ENCODE measurements at places on chromosomes 4 and X. TPM values are rescaled to one million over a fixed set of nuclear protein-coding genes. Genes with fewer than 3 reads are reported as not detected.

Gene SH3RF1
- total RNA-seq: 13.6 TPM

DNA sequence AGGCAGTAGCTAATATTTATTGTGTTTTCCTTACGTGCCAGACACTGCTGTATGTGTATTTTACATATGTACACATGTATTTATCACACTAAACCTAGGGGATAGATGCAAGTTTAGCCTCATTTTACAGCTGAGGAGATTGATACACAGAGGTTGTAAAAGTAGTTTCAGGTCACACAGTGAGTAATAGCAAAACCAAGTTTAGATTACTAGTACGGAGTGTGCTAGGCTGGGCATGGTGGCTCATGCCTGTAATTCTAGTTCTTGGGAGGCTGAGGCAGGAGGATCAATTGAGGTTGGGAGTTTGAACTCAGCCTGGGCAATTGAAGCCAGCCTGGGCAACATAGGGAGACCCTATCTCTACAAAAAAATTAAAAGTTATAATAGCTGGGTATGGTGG lies 701.1 kb upstream of the ATOH1 start:
- H3K27me3 ChIP-seq: no peaks in the 10 kb centered on the region
- no peak for DNase-seq
- H3K27ac ChIP-seq: no peak overlapping the region
- no peaks in the 10 kb centered on the region for H3K4me1 ChIP-seq
- no peaks in the 10 kb centered on the region for H3K36me3 ChIP-seq

Gene EREG
- total RNA-seq: 0.06 TPM

GRCh38 chr4:111399623-111400022 lies 745.6 kb upstream of the FAM241A start:
- DNase-seq: no peak
- no peak overlapping the region for H3K4me3 ChIP-seq
- H3K27me3 ChIP-seq: no peaks in the 10 kb centered on the region
- no peak overlapping the region for H3K27ac ChIP-seq
- H3K4me1 ChIP-seq: no peaks in the 10 kb centered on the region

DNA sequence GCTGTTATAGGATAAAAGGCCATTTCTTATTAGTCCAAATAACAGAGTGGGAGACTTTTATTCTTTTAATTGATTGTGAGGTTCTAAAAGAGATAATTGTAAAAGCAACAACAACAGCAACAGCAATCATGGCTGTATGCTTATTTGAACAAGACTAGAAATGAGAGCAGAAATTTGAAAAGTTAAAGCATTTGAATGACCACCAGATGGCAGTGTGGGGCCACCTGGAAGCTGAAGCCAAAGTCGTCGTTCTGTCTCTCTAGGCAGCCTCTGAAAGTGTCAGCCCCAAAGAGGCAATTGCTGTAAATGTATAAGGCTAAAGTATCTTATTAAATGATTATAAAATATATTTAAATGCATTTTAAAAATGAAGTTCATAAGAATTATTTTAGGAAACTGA lies 42.2 kb downstream of the SH2D1A start:
- no peak overlapping the region for H3K4me3 ChIP-seq
- no peak overlapping the region for H3K27ac ChIP-seq
- H3K36me3 ChIP-seq: no peaks in the 10 kb centered on the region
- H3K27me3 ChIP-seq: no peaks in the 10 kb centered on the region

Gene MBNL3
- 14.0 TPM for total RNA-seq

DNA sequence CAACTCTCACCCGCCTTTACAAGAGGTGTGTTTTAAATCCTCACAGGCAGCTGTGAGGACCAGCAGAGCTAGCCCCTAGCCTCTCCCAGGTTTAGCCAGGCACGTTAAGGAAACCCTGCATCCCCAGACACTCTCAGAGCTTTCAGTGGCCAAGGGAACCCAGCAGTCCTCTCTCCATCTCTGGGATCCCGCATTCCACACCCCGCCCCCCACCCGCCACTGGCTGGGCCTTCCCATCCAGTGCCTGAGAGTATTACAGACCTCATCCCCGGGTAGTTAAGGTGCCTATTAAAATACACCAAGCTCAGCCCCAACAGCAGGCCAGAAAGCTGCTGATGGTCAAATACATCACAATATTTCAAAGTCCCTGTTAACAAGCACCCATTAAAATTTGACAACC lies 256.2 kb downstream of the BCOR start:
- H3K27ac ChIP-seq: no peak overlapping the region
- H3K4me3 ChIP-seq: no peak overlapping the region
- H3K4me1 ChIP-seq: no peaks in the 10 kb centered on the region
- H3K36me3 ChIP-seq: no peaks in the 10 kb centered on the region

DNA sequence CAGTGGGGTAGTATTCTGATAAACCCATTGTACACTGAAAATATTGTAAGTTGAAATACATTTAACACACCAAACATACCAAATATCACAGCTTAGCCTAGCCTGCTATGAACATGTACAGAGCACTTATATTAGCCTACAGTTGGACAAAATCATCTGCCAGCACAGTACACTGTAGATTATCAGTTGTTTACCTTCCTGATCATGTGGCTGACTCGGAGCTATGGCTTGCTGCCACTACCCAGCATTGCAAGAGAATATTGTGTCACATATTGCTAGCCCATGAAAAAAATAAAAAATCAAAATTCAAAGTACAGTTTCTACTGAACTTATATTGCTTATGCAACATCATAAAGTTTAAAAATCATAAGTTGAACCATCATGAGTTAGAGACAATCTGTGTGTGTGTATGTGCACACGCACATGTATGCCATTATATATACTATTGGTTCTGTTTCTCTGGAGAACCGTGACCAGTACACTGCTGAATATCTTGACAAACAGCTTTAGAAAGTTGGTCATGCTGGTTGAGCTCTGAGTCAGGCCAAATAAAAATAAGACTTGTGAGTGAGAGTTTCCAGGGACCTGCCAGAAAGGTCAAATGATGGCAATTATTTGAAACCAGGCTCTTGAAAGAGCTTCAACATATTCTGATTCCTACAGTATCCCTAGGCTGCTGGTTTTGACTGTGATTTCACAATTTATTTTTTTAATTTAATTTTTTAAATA lies 238.5 kb downstream of the PRR32 start:
- no peaks in the 10 kb centered on the region for H3K4me1 ChIP-seq
- no peaks in the 10 kb centered on the region for H3K36me3 ChIP-seq
- no peak overlapping the region for H3K27ac ChIP-seq
- no peak overlapping the region for H3K4me3 ChIP-seq

GRCh38 chr4:14888790-14889572 lies 113.3 kb upstream of the CPEB2 start:
- no peaks in the 10 kb centered on the region for H3K4me1 ChIP-seq
- no peaks in the 10 kb centered on the region for H3K27me3 ChIP-seq
- no peaks in the 10 kb centered on the region for H3K36me3 ChIP-seq
- no peak overlapping the region for H3K27ac ChIP-seq
- no peak for DNase-seq
- H3K4me3 ChIP-seq: no peak overlapping the region

- DNase-seq: no peak
- H3K27me3 ChIP-seq: no peaks in the 10 kb centered on the region
- no peaks in the 10 kb centered on the region for H3K4me1 ChIP-seq
- no peak overlapping the region for H3K4me3 ChIP-seq
- no peaks in the 10 kb centered on the region for H3K36me3 ChIP-seq
Measured at GRCh38 chr4:89788206-89789072, 48.5 kb downstream of the SNCA start.

DNA sequence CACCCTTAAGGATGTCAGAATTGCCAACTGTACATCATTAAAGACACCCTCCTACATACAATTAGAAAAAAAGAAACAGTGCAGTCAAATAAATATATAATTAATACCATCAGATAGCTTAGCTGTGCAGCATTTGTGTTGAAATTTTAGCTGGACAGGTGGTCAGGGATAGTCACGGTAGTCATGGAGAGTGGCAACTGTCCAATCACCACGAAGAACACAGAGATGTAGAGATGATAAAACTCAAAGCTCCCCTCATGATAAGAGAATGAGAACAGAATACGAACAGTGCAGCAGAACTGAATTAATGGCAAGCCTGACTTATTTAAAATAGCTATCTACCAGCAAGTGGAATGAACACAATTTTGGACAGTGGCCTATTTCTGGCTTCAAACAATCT lies 27.2 kb downstream of the SLC39A8 start:
- no peak overlapping the region for H3K4me3 ChIP-seq
- DNase-seq: no peak
- H3K27me3 ChIP-seq: no peaks in the 10 kb centered on the region

GRCh38 chrX:21610168-21610567 lies 48.0 kb downstream of the KLHL34 start:
- H3K27me3 ChIP-seq: no peaks in the 10 kb centered on the region
- H3K36me3 ChIP-seq: no peaks in the 10 kb centered on the region
- no peak for DNase-seq
- no peak overlapping the region for H3K27ac ChIP-seq
- H3K4me1 ChIP-seq: no peaks in the 10 kb centered on the region

- no peaks in the 10 kb centered on the region for H3K27me3 ChIP-seq
- H3K36me3 ChIP-seq: no peaks in the 10 kb centered on the region
- H3K4me3 ChIP-seq: no peak overlapping the region
- no peaks in the 10 kb centered on the region for H3K4me1 ChIP-seq
Measured at GRCh38 chr4:141464366-141464765, 172.0 kb upstream of the IL15 start.

DNA sequence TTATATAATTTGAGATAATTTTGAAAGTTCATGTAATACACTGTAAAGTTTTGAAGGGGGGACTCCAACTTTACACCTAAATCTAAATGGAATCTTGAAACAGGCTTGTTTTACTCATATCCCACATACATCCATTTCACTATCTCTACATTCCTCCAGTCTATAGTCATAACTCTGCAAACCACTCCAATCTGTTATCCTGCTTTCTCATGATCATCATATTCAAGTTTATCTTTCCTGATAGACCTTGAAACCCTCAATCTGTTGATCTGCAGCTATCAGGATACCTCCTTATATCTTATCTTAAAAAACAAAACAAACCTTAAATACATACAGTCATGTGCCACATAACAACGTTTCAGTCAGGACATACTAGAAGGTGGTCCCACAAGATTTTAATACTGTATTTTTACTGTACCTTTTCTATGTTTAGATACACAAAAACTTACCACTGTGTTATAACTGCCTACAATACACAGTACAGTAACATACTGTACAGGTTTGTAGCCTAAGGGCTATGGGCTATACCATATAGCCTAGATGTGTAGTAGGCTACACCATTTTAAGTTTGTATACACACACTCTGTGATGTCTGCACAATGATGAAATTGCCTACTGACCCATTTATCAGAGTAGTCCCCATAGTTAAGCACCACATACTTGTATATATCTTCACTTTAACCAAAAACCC lies 14.0 kb downstream of the CHIC2 start:
- H3K4me3 ChIP-seq: no peak overlapping the region
- H3K4me1 ChIP-seq: peaks cover 21% of the 10 kb centered on the region
- DNase-seq: no peak
- H3K27me3 ChIP-seq: no peaks in the 10 kb centered on the region
- no peak overlapping the region for H3K27ac ChIP-seq

Gene GPRASP3
- total RNA-seq: 2.8 TPM

DNA sequence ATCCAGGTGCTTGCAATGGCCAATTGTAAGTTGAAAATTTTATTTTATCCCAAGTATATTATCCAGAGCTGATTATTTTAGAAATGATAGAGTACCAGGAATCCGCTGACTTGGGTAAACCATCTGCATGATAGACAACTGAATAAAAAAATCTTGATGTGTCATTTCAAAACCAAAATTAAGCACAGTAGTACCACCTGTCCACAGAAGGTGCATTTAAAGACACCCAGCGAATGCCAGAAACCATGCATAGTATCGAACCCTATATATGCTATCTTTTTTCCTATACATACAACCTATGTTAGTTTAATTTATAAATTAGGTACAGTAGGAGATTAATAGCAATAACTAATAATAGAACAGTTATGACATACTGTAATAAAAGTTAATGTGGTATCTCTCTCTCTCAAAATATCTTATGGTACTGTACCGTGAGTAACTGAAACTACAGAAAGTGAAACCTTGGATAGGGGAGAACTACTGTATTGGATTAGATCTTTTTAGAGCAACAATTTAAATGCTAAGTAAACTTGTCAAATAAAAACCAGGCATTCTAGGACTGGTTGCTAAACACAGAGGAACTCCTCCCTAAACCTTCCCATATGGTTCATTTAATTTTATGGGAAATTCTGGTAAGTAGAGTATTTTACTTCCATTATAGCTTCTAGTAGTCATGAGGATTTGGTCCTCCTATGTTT lies 6.2 kb downstream of the NEIL3 start:
- no peak overlapping the region for H3K4me3 ChIP-seq
- H3K4me1 ChIP-seq: no peaks in the 10 kb centered on the region
- H3K27me3 ChIP-seq: no peaks in the 10 kb centered on the region
- no peaks in the 10 kb centered on the region for H3K36me3 ChIP-seq

Gene ZNF630
- 1.4 TPM for total RNA-seq

Gene CT45A10
- total RNA-seq: not detected

GRCh38 chr4:2256781-2257191 lies 5.1 kb downstream of the MXD4 start:
- peak; percentile 27 for DNase-seq
- H3K27me3 ChIP-seq: no peaks in the 10 kb centered on the region
- no peaks in the 10 kb centered on the region for H3K4me1 ChIP-seq
- H3K4me3 ChIP-seq: no peak overlapping the region
- no peaks in the 10 kb centered on the region for H3K36me3 ChIP-seq

Gene AFM
- 0.08 TPM for total RNA-seq

DNA sequence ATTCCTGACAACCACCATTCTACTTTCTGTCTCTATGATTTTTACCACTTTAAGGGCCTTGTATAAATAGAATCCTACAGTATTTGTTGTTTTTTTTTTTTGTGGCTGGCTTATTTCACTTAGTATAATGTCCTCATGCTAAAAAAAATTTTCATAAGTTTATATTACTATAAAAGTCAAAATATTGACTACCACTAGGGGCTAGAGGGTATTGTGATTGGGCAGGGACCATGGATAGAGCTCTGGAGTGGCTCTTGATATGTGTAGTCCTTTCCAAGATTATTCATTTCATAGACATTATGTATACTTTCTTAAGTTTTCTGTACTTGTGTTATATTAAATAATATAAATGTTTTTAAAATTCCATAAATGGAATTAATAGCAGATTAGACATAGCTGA lies 34.6 kb downstream of the MYOZ2 start:
- no peak overlapping the region for H3K27ac ChIP-seq
- DNase-seq: no peak
- H3K4me3 ChIP-seq: no peak overlapping the region
- H3K4me1 ChIP-seq: no peaks in the 10 kb centered on the region

- no peak overlapping the region for H3K4me3 ChIP-seq
- H3K36me3 ChIP-seq: no peaks in the 10 kb centered on the region
- H3K27me3 ChIP-seq: no peaks in the 10 kb centered on the region
- no peaks in the 10 kb centered on the region for H3K4me1 ChIP-seq
- DNase-seq: no peak
Measured at GRCh38 chr4:112060212-112060611, 85.0 kb upstream of the FAM241A start.

GRCh38 chr4:40536032-40536431 lies 93.6 kb downstream of the RBM47 start:
- H3K4me1 ChIP-seq: no peaks in the 10 kb centered on the region
- H3K27ac ChIP-seq: no peak overlapping the region
- no peak for DNase-seq
- no peak overlapping the region for H3K4me3 ChIP-seq
